ENCODE measurements at places on chromosomes 13 and 19.

DNA sequence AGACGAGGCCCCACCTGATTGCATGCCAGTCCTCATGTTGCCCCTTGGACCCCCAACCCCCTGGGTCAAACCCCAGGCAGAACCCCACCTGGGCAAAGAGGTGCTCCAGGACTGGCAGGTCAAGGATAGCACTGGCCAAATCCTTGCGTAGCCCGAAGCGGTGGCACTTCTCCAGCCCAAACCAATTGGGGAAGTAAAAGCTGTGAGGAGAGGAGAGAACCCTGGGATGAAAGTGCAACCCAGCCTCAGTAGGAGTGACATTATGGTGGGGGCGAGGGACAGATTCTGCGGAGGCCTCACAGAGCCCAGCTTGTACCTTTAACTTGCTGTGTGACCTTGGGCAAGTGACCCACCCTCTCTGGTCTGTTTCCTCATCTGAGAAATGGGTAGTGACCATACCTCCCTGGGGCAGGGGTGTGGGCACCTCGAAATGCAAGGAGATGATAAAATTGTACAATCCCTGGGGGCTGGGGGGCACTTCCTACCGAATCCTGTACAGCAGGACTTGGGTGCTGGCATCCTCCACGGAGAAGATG lies 4.4 kb downstream of the JAK3 start:
- DNase-seq = peak; percentile 30

GRCh38 chr13:110371550-110372465 lies 64.7 kb downstream of the COL4A2 start:
- DNase-seq = no peak

GRCh38 chr13:77860507-77860981 lies 58.1 kb downstream of the EDNRB start:
- DNase-seq = peak; percentile 45

- DNase-seq = no peak
Measured at GRCh38 chr13:54210397-54211049, 1181.9 kb downstream of the OLFM4 start.

DNA sequence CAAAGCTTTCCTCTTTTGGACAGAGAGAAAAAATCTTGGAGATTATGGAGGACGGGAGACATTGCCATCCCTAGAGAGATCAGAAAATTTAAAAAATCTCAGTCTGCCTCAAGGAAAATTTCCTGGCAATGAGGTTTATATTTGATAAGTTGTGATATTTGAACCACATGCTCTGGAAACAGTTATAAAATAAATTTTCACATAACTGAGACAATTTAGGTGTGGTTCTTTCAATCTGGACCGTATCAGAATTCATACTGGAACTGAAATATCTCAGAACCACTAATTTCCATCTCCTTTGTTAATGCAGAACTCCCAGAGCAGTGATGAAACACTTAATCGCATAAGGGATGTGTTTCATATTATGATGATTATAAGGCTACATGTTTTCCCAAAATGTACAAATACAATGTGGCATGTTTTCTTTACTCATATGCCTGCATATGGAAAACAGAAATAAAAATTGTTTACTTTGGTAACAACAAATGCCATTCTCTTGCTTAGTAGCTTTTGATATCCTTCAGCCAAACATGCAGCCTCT lies 13.7 kb downstream of the UBE2L5 start:
- no peak for DNase-seq

GRCh38 chr19:19619181-19619848 lies 828 bp upstream of the PBX4 start:
- peak; percentile 30 for DNase-seq

Measured in inflammatory macrophage (primary cell).